Coronary artery (tissue), 2 donors: ENCODE measurements at places on chromosomes 5 and 9.

DNA sequence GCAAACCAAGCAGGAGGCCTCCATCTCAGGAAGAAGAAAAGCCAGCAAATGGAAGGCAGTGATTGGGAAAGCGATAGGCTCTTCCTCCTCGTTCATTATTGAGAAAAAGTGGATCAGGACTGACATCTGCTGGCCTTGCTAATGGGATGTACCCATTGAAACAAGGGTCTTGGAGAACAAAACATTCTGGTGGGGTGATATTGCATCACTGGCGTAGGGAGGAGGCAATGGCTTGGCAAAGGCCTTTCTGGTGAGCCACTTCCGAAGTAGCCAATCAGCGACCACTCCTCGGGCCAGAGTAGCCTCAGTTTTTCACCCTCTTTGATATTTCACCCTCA, 86.7 kb upstream of the NFIB start:
- peak; percentile 81 for DNase-seq

DNA sequence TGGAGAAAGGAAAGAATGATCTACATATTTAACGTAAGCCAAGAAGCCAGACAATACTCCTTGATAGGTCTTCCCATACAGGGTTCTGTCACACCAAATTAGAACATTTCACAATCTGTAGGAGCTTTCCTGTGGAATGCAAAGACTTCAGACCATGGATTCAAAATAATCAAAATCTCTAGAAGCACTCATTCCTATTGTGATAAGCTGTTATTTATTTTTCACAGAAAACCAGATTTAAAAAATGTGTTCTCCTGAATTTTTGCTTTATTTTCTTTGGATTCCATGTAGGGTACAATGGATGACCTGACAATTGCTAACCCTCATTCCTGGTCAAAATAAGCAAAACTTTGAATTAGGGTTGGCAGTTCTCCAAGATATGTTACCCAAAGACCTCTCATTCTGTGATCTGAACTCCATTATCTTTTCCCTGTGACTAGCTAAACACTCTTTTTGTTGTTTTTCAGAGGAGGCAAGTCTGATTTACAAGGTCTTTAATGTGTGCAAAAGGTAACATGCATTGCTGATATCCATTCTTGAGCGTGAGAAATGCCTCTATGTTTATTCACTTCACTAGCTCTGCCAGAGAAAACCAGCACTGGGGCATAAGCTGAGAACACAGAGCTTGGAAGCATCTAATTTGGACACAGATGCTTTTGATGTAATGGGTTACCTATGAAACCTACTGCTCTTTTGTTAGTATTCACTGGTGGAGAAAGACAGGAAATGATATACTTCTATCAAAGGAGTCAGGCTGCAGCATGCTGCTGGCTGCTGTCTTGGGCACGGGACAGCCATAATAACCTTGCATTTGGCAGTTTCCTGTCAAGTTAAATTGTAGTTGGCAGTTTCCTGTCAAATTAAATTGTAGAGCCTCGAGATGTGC, 31.4 kb downstream of the ACTBL2 start:
- no peak for DNase-seq

- DNase-seq: no peak
Measured at GRCh38 chr5:10672146-10673016, 88.7 kb downstream of the DAP start.

- DNase-seq: no peak
Measured at GRCh38 chr5:94847019-94847418, 228.6 kb downstream of the SLF1 start.

DNA sequence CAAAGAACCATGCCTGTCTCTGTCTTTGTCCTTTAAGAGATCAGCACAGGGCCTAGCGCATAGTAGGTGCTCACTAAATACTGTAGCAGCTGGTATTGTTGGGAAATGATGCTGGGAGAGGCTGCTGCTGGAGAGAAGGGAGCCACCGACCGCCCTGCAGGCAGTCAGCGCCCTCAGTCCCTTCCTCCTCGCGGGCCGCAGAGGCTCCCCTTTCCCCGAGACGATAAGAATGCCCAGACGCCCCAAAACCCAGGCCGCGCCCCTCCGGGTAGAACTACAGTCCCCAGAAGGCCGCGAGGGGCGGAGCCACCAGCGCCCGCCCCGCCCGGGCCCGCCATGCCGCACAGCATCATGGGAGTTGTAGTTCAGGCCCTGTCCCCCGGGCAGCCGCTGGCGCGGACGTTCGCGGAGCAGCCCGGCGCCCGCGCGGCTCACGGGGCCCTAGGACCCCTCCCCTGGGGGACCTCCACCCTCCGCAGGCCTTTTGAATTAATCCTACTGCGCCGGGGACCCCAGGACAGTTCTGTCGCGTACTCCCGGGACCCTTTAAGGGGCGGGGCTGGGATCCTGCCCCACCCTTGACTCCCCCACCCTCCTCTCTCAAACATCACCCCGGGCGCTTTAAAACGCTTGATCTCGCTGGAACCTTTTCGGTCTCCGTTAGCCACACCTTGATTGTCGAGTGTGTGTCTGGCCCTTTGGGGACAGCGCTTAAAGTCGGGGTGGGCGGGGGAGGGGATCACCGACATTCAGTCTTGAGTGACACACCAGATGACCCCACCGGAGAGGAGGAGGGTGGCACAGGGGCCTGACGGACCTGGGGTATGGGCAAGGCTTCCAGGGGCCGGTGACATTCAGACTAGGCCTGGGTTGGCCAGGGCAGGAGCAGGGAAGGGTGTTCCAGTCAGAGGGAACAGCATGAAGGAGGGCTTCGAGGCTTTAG, 24.8 kb upstream of the IER5L start:
- peak; percentile 93 for DNase-seq

GRCh38 chr9:76552751-76553455, 93.9 kb downstream of the GCNT1 start:
- no peak for DNase-seq

DNA sequence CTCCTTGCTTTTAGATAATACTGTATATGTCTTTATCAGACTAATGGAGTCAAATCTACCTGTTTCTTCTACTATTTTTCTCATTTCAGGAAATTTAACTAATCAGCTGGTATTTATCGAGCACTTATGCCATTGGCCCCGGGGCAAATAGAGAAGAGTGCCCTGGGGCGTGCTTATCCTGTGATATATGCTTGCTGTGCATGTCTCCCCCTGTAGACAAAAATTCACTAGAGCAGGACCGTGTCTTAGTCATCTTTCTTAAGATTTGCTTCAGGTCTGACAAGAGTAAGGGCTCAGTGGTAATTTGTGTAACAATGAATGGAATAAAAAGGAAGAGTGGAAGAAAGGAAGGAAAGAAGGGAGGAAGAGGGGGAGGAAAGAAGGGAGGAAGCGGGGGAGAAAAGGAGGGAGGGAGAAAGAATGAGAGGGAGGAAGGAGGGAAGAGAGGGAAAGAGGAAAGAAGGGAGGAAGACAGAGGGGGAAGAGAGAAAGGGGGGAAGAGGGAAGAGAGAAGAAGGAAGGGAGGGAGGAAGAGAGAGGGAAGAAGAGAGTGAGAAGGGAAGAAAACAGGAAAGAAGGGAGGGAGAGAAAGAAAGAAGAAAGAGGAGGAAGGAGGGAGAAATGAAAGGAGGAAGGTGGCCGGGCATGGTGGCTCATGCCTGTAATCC, 295.7 kb upstream of the PANK3 start:
- DNase-seq: no peak

GRCh38 chr5:159146839-159147238, 47.1 kb upstream of the EBF1 start:
- DNase-seq: no peak

DNA sequence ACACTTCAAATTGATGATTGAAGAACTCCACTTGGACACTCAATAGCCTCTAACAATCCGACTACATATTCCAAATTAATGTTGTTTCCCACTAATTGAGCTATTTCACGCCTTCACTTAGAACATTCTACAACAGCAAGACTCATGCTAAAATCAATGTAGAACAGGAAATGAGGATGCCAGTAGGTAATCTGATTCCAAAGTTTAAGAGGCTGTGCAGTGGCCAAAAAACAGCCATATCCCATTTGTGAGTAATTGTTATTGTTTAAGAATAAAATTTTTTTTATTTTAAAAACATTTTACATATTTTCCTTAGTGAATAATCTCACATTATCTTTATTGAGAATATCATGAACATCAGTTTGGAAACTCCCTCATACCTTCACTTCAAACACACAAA, 35.7 kb upstream of the GHR start:
- DNase-seq: no peak

GRCh38 chr9:104456831-104457230, 47.2 kb upstream of the OR13F1 start:
- no peak for DNase-seq

DNA sequence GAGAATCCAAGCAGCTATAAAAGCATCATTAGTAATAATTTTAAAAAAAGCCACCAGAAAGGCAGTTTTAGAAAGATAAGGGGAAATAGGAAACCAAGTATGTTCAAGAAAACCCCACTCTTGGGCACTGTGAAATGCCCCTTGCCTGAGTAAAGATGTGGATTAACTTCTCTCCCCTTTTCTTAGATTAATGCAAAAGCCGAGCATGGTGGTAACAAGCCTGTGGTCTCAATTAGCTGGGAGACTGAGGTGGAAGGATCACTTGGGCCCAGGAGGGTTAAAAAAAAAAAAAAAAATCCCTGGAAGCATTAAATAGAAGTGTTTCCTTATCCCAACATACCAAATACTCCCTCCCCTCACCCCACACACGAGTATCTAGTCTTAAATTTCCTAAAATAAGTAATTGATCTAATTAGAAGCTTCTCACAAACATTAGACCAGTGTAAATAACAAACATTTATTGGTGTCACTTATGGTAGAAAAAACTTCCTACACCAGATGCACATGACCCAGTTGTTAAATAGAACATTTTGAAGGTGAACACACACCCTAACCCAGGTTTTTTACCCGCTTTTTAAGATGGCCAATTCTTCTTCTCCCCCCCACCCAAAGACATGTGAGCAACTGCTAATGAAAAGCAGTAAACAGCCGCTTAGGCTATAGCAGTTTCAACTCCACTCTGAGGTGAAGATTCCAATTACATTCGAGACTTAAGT, 5.2 kb downstream of the HSPA5 start:
- no peak for DNase-seq

DNA sequence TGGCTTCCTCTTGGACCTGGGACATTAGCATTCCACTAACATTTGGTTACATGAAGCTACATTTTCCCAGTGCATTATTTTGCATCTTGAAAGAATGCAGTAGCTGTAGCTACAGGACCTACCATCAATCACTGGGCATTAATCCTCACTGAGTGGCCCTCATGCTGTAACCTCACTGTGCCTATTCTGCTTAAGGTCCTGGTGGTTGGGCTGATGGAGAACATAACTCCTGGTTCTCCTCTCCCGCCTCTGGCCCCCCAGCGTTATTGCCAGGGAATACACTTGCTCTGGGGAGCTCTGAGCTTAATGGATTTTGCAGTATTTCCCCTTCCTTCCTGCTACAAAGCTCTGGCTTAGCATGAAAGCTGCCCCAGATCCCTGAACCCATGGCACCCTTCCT, 111.5 kb upstream of the EQTN start:
- no peak for DNase-seq

- DNase-seq: no peak
Measured at GRCh38 chr9:138048184-138048583, 170.6 kb downstream of the CACNA1B start.

DNA sequence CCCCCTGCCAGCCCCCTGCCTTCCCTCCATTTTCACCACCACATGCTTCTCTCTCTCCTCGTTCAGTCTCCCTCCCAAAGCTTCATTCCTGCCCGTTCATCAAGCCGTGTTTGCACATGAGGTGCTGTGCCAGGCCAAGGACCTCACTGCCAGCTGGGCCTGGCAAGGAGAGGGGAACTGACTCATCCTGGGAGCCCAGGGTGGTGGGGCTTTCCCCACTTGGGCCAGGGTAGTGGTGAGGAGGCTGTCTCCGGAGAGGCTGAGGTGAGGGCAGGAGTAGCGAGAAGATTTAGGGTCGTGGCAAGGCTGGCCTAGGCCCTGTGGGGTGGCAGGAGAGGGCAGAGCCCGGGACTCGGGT, 30.4 kb upstream of the NOTCH1 start:
- DNase-seq: no peak

GRCh38 chr9:112810696-112811490, 60.3 kb downstream of the SNX30 start:
- DNase-seq: no peak

GRCh38 chr5:147619281-147619878, 109.5 kb upstream of the DPYSL3 start:
- no peak for DNase-seq

DNA sequence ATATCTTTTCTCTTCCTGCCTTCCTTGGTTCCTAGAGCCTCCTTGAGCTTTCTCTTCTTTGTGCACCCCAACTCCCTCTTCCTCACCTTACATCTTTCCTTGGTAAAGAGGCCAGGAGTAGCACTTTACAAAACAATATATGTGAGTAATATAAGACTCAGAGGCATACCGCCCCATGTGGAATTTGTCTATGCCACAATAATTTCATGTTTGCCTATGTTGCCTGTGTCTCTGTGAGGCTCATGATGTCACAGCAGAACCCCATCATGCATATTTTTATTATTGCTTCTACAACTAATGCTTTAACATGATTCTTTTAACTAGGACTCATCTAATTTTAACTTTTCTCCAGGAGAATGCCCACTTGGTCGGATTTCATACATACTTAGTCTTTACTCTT, 15.0 kb upstream of the LVRN start:
- DNase-seq: no peak

DNA sequence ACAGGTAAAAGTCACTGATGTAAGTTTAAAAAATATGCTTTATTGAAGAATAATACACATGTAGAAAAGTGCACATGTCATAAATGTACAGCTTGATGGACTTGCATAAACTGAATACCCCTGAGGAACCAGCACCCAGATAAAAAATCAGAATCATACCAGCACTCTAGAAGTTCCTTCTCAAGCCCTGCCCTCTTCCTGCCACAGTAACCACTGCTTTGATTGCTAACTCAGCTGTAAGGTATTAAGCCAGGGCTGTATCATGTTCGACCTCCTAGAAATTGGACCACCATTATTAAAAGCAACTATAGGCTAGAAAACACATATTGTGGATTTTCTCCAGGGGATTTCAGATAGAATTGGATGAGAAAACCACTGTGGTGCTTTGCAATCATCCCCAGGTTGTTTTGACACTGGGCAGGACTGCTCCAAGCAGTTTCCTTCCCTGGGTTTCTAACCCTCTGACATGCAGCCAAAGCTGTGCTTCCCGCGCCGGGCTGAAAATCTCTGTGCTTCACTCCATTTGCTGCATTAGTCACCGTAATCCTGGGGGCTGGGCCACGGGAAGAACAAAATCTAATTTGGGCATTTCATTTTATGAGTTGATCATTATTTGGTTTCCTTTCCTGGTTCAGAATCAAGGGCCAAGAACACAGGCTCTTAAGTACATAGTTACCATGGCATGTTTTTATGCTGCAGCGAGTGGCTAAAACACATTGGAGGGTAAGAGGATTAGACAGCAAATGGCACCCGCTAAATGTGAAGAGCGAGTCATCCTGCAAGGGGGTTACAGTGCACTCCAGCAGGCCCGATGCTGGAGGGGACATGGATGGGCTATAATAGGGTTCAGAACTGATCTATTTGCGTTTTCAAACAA, 139.4 kb upstream of the IL12B start:
- no peak for DNase-seq

GRCh38 chr9:85729882-85730281, 11.9 kb downstream of the AGTPBP1 start:
- DNase-seq: no peak

GRCh38 chr5:171600741-171601265, 181.4 kb downstream of the FGF18 start:
- peak; percentile 64 for DNase-seq

- DNase-seq: no peak
Measured at GRCh38 chr5:15604986-15605385, 105.0 kb downstream of the FBXL7 start.

GRCh38 chr5:176180339-176180738, 57.9 kb upstream of the SIMC1 start:
- no peak for DNase-seq

GRCh38 chr5:115295777-115296123, 704 bp downstream of the CCDC112 start:
- DNase-seq: no peak

- no peak for DNase-seq
Measured at GRCh38 chr5:56848206-56848605, 32.9 kb downstream of the MAP3K1 start.
